ENCODE measurements at places on chromosomes 4 and X.

- DNase-seq, result no peak
Observed at GRCh38 chrX:101484135-101484534, 1.1 kb upstream of the ARMCX4 start.

GRCh38 chr4:152512483-152512882 lies 23.4 kb downstream of the FBXW7 start:
- no peak for DNase-seq

- no peak for DNase-seq
Observed at GRCh38 chr4:128803783-128804182, 5.7 kb upstream of the JADE1 start.

DNA sequence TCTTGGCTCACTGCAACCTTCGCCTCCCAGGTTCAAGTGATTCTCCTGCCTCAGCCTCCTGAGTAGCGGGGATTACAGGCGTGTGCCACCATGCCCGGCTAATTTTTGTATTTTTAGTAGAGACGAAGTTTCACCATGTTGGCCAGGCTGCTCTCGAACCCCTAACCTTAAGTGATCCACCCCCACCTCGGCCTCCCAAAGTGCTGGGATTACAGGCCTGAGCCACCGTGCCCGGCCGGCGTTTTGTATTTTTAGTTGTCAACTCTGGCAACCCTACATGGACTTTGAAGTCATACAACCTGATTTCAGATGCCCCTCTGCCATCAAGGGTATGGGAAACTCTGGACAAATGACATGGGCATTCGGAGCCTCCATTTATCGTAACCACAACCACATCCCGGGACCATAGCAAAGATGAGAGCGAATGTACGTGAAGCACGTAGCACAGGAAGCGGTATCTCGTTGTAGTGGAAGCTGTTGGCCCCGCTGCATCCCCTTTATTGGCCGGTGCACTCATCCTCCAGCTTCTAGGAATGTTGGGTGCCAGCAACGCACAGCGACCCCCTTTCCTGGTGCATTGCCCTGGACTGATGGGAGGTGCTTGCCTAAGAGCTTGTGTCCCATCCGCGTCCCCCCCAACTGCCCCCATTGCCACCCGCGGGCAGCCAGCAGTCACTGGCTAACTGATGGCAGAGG lies 109.2 kb downstream of the PHKA2 start:
- no peak for DNase-seq

DNA sequence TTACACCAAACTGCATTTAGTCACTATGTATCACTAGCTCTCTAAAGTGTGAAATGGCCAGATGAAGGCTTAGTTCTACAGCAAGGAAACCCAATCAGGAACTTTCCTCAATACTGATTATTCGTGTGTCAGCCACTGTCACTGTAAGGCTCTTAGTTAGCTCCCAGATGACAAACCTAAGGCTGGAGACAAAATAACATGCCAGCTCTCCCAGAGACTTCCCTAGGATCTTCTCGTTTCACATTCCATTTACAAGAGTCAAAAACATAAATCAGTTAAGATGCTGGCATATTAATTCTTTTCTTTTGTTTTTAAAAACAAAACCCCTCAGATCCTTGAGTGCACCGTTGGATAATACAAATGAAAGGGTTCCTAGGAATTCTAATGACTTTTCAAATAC lies 88.2 kb upstream of the TFDP3 start:
- DNase-seq, result no peak

DNA sequence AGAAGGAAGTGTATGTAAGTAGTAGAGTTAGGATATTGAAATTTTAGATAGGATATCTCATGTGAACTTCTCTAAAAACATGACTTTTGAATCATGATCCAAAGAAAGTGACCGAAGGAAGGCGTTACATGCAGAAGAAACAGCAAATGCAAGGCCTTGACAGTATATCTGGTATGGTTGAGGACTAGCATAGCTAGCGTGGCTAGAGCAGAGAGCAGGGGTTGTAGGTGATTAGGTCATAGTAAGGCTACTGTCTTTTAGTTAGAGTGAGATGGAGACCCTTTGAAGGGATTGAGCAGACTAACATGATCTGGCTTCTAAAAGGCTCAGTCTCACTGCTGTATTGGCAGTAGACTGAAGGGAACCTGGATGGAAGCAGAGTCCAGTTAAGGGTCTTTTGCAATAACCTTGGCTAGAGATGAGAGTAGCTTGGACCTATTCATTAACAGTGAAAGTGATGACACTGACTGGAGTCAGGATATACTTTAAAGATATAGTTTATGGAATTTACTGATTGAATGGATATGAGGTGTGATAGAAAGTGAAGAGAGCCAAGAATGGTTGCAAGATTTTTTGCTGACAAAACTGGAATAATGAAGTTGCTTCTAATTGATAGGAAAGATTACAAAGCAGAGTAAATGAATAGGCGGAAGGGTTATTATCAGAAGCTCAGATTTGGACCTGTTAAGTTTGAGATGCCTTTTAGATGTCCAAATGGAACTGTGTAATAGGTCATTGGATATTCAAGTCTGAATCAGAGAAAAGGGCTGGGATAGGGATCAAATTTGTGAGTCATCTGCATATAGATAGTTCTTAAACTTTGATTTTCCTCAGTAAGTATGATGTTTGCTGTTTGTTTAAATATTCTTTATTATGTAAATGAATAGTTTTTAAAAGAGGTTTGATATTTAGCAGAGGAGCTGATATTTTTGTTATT lies 59.8 kb downstream of the MRPL1 start:
- DNase-seq, result no peak

GRCh38 chrX:70338290-70338689 lies 48.4 kb downstream of the KIF4A start:
- no peak for DNase-seq

- DNase-seq, result peak; percentile 5
Observed at GRCh38 chr4:2255501-2256155, 6.3 kb downstream of the MXD4 start.

DNA sequence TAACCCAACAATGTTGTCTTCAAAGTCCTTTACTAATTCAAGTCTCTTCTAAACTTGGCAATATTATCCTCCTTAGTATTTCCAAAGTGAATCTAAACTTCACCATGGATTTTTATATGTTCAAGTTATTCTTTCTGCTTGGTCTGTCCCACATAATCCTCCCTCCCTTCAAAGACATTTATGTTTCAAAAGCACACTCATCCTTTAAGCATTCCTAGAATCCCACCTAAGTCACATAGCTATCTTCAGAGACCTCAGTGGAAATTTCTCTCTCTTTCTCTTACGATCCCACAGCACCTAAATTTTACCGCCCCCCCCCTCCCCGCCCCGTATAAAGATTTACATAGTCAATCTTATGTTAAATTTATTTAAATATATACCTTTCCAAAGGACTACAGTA lies 314.9 kb upstream of the GRIA3 start:
- no peak for DNase-seq

- DNase-seq, result no peak
Observed at GRCh38 chr4:80107374-80107773, 34.3 kb upstream of the ANTXR2 start.

- no peak for DNase-seq
Observed at GRCh38 chrX:94744786-94745185, 1070.8 kb downstream of the FAM133A start.

GRCh38 chrX:109830157-109830703 lies 97.2 kb upstream of the ACSL4 start:
- no peak for DNase-seq

All from activated CD4-positive, alpha-beta T cell treated with anti-CD3 and anti-CD28 coated beads for 36 hours (primary cell).